ENCODE measurements at places on chromosomes 11 and 22.

- peak; percentile 68 for DNase-seq
Measured at GRCh38 chr11:22666688-22667439, 453 bp downstream of the GAS2 start.

DNA sequence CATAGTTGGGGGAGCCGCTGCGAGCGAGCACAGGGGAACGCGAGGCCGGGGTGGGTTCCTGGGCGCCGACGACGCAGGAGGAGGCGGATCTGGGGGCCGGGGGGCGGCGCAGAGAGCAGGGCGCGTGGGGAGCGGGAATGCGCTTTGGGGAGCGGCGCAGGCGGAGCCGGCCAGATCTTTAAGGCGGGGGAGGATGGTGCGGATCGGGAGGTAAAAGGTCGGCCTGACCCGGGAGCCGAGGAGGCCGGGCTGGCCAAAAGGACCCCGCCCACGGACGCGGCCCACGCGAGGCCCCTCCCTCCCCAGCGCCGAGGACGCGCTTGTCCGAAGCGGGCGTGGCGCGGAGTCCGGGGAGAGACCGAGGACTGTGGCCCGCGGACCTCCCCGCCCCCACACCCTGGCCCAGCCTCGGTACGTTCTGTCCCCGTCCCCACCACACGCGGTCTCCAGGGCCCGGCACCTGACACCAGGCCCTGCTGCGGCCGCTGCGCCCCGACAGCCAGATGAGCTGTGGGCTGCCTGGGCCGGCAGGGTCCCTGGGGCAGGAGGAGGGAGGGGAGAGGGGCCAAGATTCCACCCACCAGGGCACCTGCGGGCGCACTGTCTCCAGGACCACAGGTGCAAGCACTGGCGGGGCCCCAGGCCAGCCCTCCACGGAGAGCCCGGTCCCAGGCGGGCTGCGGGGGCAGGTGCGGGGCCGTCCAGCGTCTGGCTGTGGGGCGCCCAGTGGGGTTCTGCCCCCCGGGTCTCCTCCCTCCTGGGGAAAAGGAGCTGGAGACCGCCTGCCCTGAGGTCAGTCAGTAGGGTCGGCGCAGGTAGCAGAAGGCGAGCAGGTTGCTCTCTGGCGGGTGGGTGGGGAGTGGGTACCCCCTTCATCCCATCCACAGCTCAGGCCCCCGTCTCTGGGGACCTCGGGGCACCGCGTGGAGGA is 10.9 kb downstream of the PIM3 start:
- peak; percentile 46 for DNase-seq

GRCh38 chr11:77259641-77260040 is 41.8 kb downstream of the GDPD4 start:
- peak; percentile 73 for DNase-seq

GRCh38 chr22:31615491-31615860 is 46.5 kb downstream of the PISD start:
- no peak for DNase-seq

GRCh38 chr11:12200991-12201985 is 90.9 kb downstream of the MICAL2 start:
- peak; percentile 89 for DNase-seq

- DNase-seq = no peak
Measured at GRCh38 chr22:41311487-41311886, 10.2 kb downstream of the ZC3H7B start.

DNA sequence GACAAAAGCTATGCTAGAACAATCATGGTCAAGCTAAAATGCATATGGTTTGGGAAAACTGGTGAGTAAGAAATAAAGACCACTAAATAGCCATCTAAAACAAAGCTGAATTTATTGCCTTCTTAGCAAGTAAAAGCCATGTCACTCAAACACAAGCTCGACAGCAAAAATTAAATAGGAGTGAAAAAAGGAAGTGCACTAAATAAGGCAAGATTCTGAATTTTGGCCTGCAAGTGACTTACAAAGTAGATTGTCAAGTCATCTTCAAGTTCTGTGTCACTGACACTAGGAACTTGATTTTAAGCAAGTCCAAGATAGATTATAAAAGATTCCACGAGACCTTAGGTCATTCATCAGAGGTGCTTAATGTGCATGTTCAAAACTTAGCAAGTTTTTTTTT is 27.4 kb downstream of the TUG1 start:
- DNase-seq = no peak

DNA sequence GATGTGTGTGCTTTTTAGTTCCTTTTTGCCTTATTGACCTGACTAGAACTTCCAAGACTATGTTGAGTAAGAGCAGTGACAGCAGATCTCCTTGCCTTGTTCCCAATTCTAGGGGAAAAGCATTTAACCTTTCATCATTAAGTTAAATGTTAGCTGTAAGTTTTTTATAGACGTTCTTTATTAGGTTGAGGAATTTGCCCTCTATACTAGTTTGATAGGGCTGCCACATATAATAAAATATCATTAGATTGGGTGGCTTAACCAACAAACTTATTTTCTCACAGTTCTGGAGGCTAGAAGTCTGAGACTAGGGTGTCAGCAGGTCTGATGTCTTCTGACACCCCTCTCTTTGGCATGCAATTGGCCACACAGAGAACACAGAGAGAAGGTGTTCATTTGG is 32.6 kb upstream of the B3GNT6 start:
- no peak for DNase-seq

DNA sequence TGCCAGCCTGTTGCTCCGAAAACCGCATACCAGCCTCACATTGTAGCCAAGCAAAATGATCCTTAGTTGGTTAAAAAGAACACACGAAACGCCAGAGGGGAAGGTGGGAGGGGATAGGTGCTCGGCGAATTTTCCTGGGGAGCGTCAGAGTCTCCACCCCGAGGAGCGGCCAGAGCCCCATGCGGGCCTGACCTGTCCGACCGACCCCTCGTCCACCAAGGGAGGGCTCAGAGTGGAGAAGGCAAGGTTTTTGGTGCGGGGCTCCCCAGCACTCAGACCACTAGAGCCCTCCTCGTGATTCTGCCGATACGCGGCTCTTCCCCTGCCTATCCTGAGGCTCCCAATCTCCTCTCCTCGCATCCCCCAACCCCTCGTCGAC is 39.6 kb downstream of the DIXDC1 start:
- DNase-seq = peak; percentile 36

DNA sequence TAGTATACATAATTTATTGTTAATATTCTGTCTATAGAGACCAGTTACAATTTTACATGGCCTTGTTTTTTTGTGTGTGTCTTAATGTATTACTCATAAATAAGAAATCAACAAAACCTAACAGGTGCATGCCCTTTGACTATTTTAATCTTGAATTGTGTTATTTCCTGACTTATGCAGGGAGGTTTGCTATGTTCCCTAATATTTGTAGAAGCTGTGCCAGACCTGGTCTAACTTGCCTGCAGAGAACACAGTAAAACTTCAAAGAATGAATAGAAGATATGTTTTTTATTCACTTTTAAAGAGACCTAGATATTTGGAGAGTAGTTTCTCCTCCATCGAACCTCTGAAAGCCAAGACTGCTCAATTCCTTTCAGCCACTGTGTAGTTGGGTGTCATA is 234.7 kb downstream of the LUZP2 start:
- no peak for DNase-seq

- DNase-seq = peak; percentile 18
Measured at GRCh38 chr11:20474176-20474881, 86.8 kb downstream of the PRMT3 start.

DNA sequence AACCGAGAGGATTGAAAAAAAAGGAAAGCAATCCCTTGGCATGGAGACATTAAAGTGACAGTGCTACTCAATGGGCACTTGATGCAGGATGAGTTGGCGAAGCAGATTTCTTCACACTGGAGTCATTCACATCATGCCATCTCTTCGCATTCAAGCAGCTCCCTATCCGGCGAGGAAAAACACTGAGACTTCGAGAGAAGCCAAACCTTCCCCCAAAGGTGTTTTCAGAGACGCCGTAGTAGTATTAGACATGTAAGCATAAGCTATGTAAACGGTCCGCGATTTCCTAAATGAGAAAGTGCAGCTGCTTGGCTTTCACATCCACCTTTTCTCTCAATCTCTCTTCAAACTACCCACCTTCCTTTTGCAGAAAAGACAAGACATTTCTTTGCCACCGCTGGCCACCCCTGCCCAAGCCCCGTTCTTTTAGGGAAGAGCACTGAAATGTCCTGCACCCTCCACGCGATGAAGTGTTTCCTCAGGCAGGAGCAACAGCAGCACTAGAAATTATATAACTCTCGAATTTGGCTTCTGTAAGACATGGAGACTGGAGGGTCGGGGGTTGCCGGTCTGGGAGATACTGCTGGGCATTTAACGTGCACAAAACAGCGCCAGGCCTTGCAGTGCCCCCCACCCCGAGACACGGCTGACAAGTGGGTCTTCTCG is at the start of gene DLG2:
DLG2 (minus strand) TSS at position 13 of the 666 bp plus-strand sequence.
- DNase-seq = peak; percentile 71

- DNase-seq = no peak
Measured at GRCh38 chr11:10511181-10511621, 29.8 kb downstream of the RNF141 start.

DNA sequence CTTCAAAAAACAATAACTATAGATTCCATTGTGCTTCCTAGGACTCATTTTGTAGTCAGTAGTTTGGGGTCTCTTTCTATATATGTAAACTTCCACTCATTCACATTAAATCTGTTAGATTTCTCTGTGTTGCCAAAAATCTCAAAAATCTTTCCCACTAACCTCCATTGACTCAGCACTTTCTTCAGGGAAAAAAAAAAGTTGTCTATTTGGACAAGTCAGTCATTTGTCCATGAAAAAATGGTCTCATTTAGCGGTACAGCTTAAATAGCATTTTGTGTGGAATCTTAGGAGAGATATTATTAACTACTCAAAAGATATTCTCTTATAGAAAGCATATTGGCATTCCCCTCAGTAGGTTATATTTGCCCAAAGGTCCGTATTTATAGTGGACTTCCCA is 81.9 kb downstream of the PPP2R1B start:
- no peak for DNase-seq

GRCh38 chr11:17683377-17684161 is 35.8 kb upstream of the MYOD1 start:
- DNase-seq = peak; percentile 64

DNA sequence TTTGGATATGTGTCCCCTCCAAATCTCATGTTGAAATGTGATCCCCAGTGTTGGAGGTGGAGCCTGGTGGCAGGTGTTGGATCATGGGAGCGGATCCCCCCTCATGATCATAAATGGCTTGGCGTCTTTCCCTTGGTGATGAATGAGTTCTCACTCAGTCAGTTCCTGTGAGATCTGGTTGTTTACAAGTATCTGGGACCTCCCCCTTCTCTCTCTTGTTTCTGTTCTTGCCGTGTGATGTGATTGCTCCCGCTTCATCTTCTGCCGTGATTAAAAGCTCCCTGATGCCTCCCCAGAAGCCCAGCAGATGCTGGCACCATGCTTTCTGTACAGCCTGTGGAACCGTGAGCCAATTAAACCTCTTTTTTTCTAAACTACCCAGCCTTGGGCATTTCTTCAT is 102.2 kb downstream of the SEZ6L start:
- DNase-seq = no peak

DNA sequence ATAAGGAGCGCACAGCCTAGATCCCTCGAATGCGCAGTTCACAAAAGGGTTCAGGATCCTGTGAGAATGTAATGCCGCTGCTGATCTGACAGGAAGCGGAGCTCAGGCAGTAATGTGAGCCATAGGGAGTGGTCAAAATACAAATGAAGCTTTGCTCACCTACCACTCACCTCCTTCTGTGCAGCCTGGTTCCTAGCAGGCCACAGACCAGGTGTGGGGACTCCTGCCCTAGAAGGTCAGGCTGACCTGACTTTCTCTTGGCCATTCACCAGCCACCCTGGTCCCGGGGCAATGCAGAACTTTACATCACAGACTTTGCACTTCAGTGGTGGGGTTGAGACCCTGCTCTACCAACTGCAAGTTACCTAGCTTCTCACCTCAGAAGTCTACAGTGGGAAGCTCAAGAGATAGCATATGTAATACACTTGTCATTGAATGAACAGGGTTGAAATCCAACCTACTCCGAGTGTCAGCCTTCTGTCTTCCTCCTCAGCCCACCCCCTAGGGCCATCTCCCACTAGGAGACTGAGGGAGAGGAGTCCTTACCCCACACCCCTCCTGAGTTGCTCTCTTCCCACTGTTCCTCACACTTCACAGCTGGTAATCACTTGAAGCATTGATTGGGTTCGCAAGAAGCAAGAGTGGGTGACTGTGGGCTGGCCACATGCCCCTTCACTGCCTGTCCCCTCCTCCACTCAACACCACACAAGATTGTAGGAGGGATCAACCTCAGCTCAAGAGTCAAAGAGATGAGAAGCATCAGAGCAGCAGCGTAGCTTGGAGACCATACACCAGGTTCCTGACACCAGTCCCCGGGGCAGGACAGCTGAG is 2.0 kb upstream of the KCNJ1 start:
- DNase-seq = no peak

- peak; percentile 83 for DNase-seq
Measured at GRCh38 chr11:76807206-76807875, 24.2 kb downstream of the TSKU start.

- DNase-seq = no peak
Measured at GRCh38 chr11:93775289-93775688, 8.8 kb upstream of the MED17 start.

- no peak for DNase-seq
Measured at GRCh38 chr11:1890856-1891830, 552 bp downstream of the PRR33 start.

GRCh38 chr11:134313821-134314607 is 17.8 kb upstream of the GLB1L2 start:
- no peak for DNase-seq

- DNase-seq = peak; percentile 49
Measured at GRCh38 chr11:74683279-74683871, 47.9 kb downstream of the CHRDL2 start.

DNA sequence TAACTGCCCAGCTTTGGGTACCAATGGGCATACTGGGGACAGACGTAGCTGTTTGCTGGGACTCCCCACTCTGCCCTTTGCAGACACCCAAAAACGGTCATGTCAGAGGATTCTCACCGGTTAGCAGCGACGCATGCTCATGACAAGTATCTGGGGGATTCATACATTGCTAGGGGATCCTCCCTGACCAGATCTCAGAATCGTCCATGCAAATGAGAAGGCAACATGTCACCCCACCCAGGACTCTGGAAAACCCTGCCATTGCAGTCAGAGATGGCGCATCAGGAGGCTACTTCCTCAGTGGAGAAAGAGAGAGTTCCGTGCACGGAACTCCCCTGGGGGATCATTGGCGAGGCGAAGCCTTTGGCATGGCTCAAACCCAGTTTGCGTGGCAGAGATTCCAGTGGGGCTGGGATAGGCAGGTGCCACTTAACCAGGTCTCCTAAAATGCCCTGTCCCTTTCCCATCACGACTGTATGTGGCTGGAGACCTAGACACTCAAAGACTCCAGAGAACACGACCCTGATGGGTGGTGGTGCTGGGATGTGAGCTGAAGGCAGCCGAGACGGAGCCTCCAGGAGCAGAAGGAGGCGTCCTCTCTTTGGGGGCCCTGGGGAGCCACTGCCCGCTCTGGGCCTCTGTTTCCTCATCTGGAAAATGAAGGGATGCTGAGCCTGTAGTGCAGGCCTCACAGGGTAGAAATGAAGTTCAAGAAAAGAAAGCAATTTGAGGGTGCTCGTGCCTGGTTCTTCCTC is 4.9 kb downstream of the RGL4 start:
- no peak for DNase-seq

Data from muscle of leg (tissue), 16 donors.